ENCODE measurements at places on chromosomes 6 and 20. TPM values are rescaled to one million over a fixed set of nuclear protein-coding genes. Genes with fewer than 3 reads are reported as not detected.

DNA sequence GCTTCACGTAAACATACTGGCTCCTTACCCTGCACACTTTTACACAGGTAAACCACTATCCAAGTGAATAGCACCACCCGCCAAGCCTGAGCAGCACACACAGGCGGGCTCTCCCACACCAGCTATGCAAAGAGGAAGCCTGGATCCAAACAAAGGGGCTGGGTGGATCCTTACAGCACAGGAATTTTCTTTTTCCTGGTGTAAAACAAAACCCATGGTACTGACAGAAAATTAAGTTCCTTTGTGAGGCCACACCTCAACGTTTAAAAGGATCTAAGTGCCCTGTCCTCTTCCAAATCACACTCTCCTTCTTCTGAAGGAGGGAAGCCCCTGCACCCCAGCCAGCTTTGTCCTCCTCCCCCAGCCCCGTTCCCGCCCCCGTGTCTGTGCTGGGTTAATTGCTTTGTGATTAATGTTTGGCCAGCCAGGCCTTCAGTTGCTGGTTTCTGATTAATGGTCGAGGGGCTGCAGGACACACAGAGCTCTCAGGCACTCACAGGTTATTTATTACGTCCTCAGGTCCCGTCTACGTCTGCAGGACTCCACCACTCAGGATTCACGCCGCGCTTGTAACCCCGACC is 6.1 kb downstream of the DACT2 start:
- DNase-seq = no peak

- DNase-seq = no peak
Observed at GRCh38 chr6:120681204-120681603, 653.1 kb downstream of the TBC1D32 start.

HSF2 gene
- 10.1 TPM for total RNA-seq

ADGRB3 gene
- 2.0 TPM for total RNA-seq

DNA sequence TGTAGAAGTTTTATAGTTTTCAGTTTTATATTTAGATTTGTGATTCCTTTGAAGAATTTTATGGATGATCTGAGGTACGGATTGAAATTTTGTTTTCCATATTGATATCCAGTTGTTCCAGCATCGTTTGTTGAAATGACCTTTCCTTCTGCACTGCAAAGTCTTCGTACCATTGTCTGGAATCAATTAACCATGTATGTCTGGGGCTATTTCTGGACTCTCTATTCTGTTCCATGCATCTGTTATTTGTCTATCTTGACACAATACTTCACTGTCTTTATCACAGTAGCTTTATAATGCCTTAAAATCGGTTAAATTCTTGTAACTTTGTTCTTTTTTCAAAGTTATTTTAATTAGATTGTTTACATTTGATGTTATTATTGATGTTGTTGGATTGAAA is 154.9 kb downstream of the FARS2 start:
- no peak for DNase-seq

- peak; percentile 92 for DNase-seq
Observed at GRCh38 chr6:106979435-106979884, 4.9 kb upstream of the CD24 start.

CCM2L gene
- total RNA-seq = 0.19 TPM

GRCh38 chr6:160188773-160189172 is 67.2 kb downstream of the SLC22A1 start:
- no peak for DNase-seq

- no peak for DNase-seq
Observed at GRCh38 chr6:111740506-111740905, 132.7 kb downstream of the FYN start.

GRCh38 chr6:142784344-142784743 is 160.6 kb downstream of the HIVEP2 start:
- no peak for DNase-seq

DEFB126 gene
- total RNA-seq = not detected

TGM3 gene
- 1.5 TPM for total RNA-seq

DNA sequence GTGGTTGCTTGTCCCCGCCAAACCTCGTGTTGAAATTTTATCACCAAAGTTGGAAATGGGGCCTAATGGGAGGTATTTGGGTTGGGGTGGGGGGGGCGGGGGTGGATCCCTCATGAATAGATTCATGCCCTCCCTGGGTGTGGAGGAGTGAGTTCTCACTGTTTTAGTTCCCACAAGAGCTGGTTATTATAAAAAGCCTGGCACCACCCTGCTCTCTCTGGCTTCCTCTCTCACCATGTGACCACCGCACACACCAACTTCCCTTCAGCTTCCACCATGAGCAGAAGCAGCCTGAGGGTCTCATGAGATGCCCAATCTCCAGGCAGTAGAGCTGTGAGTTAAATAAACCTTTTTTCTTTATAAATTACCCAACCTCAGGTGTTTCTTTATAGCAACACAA is 111.3 kb downstream of the PRDM1 start:
- DNase-seq = no peak

KCNK15 gene
- total RNA-seq = 0.36 TPM

SALL4 gene
- total RNA-seq = 12.6 TPM

DDX43 gene
- total RNA-seq = not detected

BPIFB4 gene
- total RNA-seq = not detected

RNF182 gene
- 2.8 TPM for total RNA-seq

GRCh38 chr6:9233686-9234085 is 798.3 kb upstream of the SLC35B3 start:
- no peak for DNase-seq

- DNase-seq = no peak
Observed at GRCh38 chr6:45696738-45697137, 318.9 kb downstream of the CLIC5 start.
